ENCODE measurements at places on chromosomes 2 and 18.

- no peak for DNase-seq
Observed at GRCh38 chr2:129112181-129112580, 793.5 kb upstream of the HS6ST1 start.

GRCh38 chr2:119943058-119943457, 69.8 kb upstream of the EPB41L5 start:
- no peak for DNase-seq

- DNase-seq, result no peak
Observed at GRCh38 chr18:70362258-70362657, 73.4 kb downstream of the SOCS6 start.

GRCh38 chr18:78770139-78770822, 209.3 kb upstream of the SALL3 start:
- no peak for DNase-seq

DNA sequence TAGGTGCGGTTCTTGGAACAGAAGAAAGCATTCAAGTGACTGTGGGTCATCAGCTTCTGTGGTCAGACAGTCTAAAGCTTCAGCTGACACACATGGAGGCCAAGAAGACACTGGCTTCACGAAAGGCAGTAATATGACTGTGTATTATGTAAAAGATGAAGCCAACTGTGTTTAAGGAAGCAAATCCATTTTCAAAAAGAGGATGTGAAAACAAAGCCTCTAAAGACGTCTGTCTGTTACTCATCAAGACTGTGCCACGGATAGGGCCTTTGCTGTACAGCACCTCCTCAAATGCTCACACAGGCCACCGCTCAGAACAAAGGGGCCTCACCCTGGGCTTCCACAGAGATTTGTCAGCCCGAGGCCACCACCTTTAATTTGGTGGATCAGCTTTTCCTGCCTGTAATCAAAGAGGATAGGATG, 21.1 kb upstream of the TMEM163 start:
- DNase-seq, result no peak

DNA sequence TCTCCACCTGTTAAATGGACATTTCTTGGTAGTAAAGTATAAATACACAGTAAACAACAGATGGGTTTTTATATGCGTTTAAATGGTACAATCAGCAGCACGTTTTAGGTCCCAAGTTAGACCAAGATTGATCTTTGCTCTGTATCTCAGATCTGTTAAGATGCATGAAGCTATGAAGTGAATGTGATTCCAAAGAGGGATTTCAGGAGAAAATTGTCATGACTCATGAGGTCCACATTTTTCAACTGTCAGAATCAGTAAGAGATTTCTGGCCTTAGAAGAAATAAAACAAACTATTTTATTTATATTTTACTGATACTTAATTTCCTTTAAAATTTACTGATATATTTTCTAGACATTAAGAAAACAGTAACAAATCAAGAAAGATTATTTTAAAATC, 142.7 kb downstream of the EML6 start:
- no peak for DNase-seq

- no peak for DNase-seq
Observed at GRCh38 chr2:140504601-140505000, 1626.2 kb downstream of the LRP1B start.

DNA sequence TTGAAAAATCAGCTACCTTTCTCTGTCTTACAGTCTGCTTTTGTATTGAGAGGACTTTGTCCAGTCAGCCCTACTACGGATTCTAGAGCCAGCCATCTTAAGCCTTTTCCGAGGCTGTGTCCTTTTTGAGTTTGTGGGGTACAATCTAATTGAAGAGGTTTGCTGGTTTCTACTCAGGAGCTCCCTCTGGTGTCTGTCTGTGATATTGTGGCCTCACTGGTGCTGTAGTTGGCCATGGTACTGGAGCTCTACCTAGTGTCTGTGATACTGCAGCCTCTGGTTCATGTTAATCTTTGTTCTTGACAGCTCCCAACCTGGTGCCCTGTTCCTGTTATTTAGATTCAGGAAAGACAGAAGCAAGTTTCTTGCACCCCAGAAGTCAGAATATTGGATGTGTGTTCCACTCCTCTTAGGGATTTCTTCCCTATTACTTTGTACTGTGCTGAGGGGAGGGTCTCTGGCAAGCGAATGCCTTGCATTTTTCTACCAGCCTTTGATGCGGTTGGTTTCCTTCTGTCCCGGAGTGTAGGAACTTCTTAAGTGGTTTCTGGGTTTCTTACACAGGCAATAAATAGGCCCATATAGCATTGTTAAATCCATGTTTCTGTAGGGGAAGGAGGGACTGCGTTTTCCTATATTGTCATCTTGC, 78.5 kb downstream of the ACSL3 start:
- peak; percentile 76 for DNase-seq

DNA sequence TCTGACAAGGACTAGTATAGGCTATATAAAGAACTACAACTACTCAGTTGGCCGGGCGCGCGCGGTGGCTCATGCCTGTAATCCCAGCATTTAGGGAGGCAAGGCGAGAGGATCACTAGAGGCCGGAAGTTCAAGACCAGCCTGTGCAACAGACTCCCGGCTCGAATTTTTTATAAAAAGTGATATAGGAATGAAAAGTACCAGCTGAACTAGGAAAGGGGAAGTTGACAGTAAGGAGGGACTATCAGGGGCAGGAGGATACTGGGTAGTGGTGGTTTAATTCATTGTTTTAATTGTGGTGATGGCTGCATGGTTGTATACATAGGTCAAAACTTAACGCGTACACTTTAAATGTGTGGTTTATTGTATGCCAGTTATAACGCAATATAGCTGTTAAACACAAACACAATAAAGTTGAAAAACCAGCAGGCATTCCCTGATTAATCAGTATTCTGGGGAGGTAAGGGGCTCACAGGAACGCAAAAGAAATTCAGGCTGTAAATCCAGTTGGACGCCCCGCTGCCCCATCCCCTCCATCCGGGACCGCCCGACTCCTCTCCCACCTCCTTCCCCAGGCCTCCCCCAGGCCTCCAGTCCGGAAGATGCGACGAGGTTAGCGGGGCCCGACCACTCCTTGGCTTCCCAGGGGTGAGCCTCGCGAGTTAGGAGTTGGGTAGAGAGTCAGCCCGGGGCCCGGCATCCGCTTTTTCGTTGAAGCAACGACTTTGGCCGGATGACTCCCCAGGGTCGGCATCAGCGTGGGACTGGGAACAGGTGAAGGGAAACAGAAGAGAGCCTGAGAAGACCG, 746 bp upstream of the POLR1B start:
- DNase-seq, result no peak

DNA sequence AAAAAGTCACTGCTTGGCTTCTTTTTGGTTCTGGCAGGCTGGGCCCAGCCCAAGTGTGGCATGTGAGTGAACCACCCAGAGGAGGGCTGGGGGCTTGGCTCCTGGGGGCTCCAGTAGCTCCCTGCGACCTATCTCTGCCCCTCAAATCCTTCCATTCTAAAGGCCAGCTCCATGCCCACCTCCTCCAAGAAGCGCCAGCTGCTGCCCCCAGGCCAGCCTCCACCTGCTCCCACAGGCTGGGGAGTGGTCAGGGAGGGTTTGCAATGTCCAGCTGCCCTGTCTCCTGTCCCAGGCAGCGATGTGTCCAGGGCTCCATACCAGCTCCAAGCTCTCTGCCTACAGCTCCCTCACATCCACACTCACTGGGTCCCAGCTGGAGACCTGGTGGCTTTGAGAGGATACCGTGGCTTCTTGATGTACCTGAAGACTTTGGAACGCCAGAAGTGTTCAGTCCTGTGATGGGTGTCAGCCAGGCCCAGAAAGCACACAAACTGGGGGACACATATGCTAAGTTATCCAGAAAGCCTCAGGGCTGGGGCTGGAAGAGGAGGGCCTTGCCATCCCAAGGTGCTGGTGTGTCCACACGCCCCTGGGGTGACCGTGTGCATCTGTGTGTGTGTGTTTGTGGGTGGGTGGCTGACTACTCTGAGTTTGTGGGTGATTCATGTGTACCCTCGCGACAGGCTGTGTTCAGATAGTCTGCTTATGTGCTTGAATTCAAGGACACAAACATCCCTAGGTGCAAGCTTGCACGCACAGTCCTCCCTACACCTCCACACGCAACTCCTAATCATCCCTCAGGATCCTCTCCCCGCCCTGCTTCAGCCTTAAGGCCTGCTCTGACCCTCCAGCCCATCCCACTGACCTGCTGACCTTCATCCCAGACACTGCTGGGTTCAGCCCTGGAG, 33.4 kb downstream of the ZFP36L2 start:
- DNase-seq, result no peak

- DNase-seq, result no peak
Observed at GRCh38 chr18:29305516-29305915, 1128.6 kb upstream of the CDH2 start.

DNA sequence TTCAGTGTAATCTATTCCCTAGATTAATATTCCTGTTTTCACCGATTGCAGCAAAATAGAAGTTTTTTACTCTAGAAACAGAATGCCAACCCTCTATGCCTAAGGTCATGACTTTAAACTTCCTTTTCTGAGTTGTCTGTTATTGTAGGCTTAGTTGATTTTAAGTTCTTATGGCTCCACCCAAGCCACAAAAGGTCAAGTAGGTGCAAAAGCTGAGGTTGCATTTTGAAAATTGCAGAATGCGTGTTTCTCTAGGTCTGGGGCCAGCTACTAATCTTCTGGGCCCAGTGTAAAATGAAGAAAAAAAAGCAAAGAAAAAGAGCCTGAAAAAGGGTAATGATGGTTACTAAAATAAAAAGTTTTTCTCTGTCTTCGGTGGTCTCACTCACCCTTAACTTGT, 635.7 kb upstream of the FAM98A start:
- DNase-seq, result no peak

GRCh38 chr18:42268798-42269197, 313.8 kb downstream of the PIK3C3 start:
- DNase-seq, result no peak

DNA sequence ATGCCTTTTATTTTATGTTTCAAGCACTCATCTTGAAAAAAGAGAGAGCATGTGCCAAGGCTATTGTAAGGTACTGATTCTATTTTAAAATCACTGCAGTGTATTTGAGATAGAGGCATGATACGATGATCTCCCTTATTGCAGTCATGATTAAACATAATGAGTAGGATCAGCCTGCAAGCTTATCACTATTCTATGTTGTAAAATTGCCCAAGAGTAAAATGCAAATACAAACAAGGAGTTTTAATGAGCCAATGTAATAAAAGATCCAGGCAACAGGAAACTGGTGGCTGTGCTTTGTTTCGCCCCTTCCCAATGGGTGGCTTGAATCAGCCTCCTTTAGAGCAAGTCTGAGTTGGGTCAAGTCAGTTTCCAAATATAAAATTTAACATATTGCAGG, 116.4 kb upstream of the RBMS1 start:
- no peak for DNase-seq

DNA sequence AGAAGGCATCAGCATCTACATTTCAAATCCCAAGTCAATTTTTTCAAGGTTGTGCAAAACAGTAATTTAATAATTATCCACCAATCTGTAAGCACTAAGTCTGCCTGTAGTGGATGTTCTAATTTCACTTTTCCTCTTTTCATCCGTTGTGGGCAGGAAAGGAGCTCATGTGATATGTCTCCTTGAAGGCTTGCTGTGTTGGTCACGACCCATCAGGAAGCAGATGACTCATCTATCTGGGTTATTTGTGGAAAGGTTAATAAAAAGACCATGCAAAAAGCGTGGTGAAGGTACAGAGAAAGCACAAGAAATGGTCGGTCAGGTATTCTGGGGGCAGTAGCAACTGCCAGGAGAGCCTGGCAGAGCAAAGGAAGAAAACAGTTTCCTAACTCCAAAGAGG, 476.7 kb upstream of the RAB6C start:
- DNase-seq, result no peak
